Activated CD4-positive, alpha-beta T cell treated with anti-CD3 and anti-CD28 coated beads, Interleukin-2, amount 50 U/mL, for 48 hours (primary cell): ENCODE measurements at places on chromosomes 7 and 10.

DNA sequence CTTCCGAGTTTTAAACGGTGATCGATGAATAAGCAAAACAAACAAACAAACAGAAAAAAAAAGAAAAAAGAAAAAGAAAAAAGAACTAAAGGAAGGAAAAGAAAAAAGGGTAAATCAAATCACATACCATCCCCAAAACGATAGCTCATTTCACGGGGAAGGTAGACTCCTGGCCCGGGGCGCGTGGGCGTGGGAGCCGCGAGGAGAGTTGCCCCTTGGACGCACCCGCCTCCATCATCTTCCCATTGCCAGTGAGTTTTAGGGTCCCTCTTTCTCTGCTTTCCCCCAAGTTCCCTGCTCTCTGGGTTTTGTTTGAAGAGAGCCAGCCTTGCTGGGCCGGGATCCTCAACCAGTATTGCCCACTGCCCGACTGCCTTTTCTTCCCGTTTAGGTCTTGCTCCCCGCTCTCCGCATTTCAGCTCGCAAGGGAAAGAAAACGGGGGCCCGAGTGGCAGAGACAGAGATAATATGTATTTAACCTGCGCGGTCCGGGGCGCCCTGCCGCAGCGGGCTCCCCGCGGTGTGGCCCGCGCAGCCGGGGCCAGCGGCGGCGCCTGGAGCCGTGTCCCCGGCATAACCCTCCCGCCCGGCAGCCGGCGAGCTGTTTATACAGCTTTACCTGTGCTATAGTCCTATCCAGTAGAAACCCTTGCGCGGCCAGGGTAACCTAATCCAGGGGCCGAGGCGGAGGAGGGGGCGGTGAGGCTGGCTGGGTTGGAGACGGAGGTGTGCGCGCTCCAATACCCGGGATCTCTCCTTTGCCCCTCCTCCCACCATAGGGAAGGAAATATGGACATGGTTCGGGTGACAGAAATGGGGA is 5.2 kb upstream of the GATA3 start:
- peak; percentile 50 for DNase-seq

- DNase-seq, result no peak
Observed at GRCh38 chr7:142439739-142440138, 181.9 kb upstream of the PRSS58 start.

GRCh38 chr7:96322373-96322695 is 436 bp upstream of the SLC25A13 start:
- DNase-seq, result no peak

GRCh38 chr7:149245744-149246143 is 6.3 kb downstream of the ZNF212 start:
- no peak for DNase-seq

DNA sequence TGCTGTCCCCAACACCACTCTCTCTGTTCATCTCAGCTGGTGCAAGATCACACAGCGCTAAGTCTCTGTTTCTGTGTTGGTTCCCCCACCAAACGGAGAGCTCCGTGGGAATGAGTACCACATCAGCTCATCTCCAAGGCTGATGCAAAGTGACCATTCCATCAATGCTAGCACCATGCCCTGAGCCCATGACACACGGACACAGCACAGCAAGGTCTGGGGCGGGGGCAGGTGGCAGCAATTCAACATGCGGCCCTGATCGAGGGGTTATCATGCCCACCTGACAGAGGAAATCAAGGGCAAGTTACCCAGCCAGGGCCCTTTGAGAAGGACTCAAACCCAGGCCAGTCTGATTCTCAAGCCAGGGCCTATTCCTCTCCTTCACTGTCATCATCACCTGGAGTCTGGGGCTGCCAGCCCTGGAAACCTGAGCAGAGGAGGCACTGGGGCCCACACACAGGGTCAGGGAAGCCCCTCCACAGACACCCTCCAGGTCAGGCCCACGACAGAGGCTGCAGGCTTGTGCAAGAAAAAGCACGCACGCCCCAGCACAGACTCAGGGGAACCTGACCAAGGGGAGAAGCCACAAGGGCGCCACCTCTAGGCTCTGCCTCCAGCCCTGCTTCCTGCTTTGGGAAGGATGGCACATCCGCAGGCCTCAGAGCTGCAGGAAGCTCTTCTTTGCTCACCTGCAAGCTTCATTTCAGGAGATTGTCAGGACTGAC is 74.8 kb downstream of the GRID1 start:
- no peak for DNase-seq

DNA sequence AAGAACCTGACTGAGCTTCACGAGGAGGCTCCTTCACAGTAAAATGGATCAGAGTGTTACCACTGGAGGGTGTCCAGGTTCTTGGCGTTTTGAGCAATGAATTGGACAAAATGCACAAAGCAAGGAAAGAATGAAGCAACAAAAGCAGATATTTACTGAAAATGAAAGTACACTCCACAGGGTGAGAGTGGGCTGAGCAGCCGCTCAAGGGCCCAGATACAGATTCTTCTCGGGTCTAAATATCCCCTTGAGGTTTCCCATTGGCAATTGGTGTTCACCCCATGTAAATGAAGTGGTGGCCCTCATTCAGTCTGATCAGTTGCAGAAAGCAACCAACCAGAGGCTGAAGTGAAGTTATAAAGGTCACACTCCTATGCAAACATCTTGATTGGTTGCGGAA is 214.7 kb upstream of the SH2B2 start:
- DNase-seq, result no peak

- no peak for DNase-seq
Observed at GRCh38 chr10:109126541-109126940, 796.8 kb downstream of the XPNPEP1 start.

DNA sequence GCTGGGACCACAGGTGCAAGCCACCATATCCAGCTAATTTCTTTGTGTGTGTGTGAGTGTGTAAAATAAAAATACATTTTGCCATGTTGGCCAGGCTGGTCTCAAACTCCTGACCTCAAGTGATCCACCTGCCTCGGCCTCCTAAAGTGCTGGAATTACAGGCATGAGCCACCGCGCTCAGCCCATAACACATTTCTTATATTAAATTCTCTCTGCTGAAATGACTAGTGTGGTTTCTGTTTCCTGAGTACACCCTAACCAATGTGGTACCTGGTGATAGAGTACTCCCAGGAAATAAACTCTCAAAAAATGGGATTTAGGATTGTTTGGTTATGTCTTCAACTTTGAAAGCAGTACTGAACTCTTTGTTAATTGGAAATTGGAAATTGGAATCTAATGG is 19.4 kb upstream of the FHIP2A start:
- no peak for DNase-seq

- no peak for DNase-seq
Observed at GRCh38 chr10:683448-684071, 5.9 kb downstream of the DIP2C start.

GRCh38 chr10:88931548-88931947 is 21.0 kb downstream of the ACTA2 start:
- no peak for DNase-seq

- no peak for DNase-seq
Observed at GRCh38 chr10:4704034-4704545, 121.9 kb upstream of the AKR1E2 start.

GRCh38 chr10:109676703-109677102 is 246.6 kb downstream of the XPNPEP1 start:
- no peak for DNase-seq

GRCh38 chr10:10782603-10783002 is 235.1 kb upstream of the CELF2 start:
- no peak for DNase-seq

DNA sequence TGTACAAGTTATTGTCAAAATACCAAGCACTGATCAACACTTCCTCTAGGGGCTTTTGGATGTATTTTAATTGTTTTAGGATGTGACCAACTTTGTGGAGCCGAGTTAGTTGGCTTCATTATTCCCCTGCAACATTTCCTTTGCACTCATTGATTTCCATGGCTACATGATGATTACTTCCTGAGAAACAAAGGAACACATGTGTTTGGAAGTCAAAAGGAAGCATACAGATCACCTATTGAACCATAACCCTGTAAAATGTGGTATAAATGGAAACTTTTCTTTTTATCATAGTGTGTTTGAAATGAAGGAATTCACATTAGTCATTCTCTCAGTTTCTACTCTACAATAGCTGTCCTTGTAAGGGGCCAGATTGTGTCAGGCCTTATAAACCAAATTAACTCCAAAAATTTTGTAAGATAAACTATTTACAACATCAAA is 32.2 kb upstream of the EXOC6 start:
- DNase-seq, result no peak

DNA sequence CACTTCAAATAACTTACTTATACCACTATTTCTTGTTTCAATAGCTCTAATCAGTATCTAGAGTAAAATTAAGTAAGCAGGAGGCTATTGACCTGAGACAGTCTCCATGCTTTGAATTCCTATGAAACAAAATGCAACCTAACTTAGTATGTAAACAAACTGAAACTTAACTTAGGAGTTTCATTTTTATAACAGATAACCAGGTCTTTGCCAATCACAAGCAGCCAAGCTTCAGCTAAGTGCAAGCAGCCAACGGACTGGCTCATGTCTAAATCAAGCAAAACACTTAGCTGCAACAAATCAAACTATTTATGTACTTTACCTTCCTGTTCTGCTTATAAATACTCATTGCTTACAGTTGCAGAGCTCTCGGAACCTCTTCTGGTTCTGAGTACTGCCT is 4.4 kb upstream of the GSTK1 start:
- DNase-seq, result no peak

DNA sequence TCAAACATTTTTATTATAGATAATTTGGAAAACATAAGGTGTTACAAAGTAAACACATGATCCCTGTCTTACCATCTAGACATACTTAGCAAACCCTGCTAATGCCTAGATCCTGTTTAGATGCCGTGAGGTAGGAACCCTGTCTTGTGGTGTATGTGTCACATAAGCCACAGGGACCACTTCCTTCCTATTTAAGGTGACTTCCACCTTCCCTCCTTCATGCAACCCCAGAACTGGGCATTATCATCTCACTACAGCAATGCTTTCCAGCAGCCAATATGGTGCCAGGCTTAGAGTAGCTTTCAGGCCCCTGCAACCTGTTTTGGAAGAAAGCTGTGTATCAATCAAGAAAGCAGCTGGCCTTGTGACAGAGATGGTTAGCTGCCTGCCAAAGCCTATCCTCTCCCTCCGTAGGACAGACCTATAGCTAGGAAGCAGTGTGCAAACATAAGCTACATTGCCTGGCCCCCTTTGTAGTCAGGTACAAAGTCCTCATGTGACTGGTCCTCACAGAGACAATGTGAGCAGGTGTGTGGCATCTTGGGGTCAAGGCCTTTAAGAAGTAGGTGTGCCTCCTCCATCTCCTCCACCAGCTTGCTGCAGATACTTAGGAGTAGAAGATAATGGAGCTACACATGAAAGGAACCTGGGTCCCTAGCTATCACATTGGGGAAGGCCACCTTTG is 146.8 kb downstream of the SPAG6 start:
- no peak for DNase-seq

DNA sequence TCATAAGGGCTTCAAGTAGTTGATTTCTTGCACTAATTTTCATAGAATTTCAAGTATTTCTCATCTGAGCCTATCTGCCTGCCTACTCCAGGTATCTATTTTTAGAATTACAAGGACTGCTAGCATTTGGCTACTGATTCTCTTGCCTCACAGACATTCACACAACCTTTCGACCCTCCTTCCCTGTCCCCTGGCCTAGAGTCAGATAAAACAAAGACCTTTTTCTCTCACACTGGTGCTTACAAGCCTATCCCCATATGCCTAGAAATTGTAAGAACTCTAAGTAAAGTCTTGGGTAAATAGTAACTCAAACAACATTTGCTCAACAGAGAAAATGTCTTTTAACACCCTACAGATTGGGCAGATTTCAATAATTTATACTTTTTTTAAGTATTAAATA is 6.3 kb downstream of the GPAM start:
- no peak for DNase-seq

GRCh38 chr7:89926701-89927100 is 227.6 kb upstream of the STEAP1 start:
- DNase-seq, result no peak

DNA sequence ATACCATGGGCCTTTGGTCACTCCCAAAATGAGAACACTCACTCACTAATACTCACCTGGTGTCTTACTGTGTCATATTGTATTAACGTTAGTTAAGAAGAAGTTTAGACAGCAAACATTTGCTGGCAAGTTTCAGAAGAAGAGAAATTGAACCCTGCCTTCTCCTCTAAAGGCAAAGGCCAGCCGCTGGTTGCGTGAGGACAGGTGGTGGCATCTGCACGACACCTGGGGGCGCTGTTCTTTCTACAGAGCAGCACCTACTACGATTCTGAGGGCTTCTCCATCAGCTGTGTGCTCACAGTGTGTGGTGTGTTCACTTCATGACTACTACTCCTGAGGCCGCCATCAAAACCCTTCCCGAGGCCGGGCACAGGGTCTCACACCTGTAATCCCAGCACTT is 17.9 kb upstream of the CLEC2L start:
- DNase-seq, result no peak

DNA sequence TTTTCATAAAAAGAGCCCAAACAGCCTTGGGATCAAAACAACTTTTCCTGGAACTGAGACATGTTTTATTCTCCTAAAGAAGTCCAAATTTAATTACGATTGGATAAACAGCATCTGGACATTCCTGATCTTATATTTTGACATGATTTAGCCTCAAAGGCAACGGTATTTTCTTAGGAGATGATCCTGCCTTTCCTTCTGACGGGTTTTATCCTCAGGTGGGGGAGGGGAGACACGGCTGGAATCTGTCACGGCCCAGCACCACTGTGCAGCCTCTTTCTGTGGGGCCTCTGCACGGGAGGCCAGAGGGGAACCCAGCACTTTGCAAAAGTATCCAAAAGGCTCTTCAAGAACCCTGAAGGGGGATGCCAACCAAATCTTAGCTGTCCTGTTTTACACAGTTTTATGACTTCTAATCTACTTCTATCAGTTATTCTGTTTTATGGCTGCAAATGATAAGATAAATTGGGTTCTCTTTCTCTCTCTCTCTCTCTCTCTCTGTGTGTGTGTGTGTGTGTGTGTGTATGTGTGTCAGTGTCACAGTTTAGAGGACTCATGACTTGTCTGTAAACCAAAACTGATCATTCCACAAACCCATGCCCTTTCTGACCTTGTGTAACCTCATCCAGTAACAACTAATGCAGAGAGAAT is 321.1 kb upstream of the NPVF start:
- no peak for DNase-seq

- DNase-seq, result no peak
Observed at GRCh38 chr7:41817386-41817785, 114.5 kb upstream of the INHBA start.

DNA sequence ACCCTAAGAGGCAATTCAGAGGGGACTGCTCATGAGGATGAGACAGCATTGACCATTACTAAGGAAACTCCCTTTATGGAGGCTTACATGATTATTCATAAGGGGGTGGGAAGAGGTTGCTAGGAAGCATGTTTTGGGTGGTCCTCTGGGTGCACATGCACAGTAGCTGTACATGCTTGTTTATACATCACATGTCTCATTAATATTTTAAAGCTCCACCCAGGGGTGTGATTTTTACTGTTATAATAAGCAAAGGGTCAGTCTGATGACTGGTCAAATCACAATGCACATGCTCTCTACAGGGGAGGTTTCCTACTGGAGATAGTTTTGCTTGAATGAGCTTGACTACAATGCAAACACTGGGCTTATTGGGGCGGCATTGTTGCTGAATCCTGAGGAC is 23.8 kb upstream of the PPP1R9A start:
- no peak for DNase-seq
